ENCODE measurements at places on chromosomes 6 and 20.

- DNase-seq = no peak
Measured at GRCh38 chr6:104936766-104937535, 20.0 kb upstream of the LIN28B start.

GRCh38 chr6:163825033-163825432, 410.5 kb downstream of the QKI start:
- no peak for DNase-seq

GRCh38 chr20:2751878-2752566, 48.4 kb downstream of the CPXM1 start:
- DNase-seq = peak; percentile 22

DNA sequence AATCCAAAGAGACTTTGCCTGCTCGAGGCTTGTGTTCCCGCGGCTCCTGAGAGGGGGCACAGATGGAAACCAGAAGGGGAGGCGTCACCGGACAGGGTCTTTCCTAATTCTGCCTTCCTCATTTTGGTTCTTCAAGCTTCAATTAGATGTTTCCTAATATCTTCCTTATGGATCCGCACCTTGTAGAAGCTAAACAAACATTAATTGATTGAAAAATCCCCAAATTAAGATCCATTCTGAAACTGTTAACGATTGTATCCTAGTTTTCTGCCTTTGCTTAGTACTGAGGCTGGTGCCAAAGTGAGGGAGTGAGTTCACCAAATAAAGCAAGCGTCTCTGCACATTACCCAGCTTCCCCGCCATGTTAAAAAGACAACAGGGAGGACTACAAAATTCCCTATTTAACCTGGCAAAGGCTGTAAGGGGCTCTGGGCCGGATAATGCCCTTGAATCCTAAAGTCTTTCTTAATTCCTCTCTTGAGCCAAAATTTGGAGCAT, 123.2 kb downstream of the GPX5 start:
- DNase-seq = no peak

DNA sequence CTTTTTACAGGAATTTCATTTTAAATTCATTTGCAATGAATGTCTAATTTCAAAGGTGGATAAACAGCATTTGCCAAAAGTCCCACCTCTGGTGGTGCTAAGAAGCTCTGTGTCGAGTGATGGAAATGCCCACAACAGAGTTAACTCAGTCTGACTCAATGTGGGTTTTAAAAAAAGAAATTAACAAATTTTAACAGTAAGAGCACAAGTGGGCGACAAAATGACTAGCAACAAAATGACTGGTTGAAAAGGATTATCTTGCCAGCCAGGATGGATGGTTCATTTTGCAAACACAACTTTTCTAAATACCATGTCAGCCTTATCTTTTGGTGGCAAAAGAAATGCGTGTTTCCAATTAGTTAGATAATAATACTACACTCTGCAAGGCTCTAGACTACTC, 14.3 kb upstream of the TAGAP start:
- peak; percentile 78 for DNase-seq

- no peak for DNase-seq
Measured at GRCh38 chr6:79170959-79171358, 63.5 kb downstream of the HMGN3 start.

GRCh38 chr6:22827760-22828159, 258.4 kb downstream of the HDGFL1 start:
- no peak for DNase-seq

DNA sequence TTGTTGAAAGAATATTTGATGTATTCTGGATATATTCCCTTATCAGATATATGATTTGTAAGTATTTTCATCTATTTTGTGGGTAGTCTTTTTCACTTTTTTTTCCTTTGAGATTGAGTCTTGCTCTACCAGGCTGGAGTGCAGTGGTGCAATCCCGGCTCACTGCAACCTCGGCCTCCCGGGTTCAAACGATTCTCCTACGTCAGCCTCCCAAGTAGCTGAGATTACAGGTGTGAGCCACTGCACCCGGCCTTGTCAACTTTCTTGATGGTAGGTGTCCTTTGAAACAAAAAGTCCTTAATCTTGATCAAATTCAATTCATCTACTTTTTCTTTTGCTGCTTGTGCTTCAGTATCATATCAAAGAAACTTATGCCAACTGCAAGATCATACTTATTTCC, 297.2 kb upstream of the NRSN1 start:
- DNase-seq = no peak

DNA sequence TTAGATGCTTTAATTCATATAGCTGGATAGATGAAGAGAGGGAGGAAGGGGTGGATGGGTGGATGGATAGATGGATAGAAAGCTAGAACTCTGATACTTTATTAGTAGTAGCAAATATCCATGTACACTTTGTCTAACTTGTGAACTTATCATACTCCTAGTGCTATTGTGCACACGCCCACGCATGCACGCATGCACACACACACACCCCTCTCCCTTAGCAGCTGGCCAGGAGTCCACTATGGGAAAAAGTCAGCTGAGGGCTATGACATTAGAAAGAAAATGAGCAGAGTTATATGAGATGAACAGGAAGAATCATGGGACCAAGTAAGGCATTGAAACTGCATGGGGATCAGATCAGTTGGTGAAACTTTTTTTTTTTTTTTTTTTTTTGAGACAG, 28.6 kb downstream of the TAB2 start:
- no peak for DNase-seq
